NCI-H345 (cell line): ENCODE measurements at places on chromosomes 4 and X.

DNA sequence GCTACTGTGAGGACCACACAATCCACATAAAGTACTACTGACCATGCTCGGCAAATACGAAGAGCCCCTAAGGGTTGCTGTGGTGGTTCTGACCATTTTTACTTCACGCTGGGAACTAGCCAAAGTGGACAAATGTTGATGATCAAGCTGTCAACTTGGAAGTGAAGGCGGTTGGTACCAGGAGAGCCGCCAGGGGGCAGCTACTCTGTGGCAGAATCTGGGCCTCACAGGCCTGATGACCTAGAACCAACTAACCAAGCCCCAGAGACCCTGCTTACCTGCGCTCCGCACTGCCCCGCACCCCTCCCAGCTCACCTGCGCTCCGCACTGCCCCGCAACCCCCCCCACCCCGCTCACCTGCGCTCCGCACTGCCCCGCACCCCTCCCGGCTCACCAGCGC is 5.6 kb downstream of the GAK start:
- DNase-seq, result no peak

DNA sequence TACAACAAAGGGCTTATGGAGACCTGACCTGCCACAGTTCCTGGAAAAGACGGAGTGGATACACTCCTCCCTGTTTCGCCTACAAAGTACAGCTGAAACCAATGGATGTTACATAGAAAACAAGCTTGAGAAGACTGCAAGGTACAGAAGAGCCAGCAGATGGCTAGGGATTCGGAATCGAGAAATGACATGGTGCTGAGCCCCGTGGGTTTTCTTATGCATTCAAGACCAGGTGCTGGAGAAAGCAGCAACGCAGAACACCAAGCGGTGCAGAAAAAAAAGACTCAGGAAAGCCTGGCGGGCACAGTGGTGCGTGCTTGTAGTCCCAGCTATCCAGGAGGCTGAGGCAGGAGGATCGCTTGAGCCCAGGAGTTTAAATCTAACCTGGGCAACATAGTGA is 13.8 kb downstream of the TIMM17B start:
- no peak for DNase-seq

DNA sequence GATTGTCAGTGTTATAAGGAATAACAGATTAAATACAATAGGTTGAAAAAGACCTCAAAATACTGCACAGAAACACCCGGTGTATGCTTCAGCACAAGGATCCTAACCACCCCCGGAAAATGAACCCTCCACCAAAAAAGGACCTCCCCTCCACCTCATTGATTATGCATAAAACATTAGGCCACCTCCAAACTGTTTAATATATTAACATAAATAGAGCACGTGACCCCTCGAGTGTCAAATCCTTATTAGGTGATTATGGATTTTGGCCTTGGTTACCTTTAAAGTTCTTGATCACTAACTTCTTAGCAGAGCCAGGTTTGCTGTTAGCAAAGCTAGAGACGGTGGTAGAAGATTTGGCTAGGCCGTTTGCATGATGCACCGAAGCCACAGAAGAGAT is 958 bp downstream of the CUL4B start:
- DNase-seq, result peak; percentile 1

- no peak for DNase-seq
Observed at GRCh38 chrX:130055899-130056298, 54.4 kb downstream of the ELF4 start.

- DNase-seq, result no peak
Observed at GRCh38 chr4:159075531-159075932, 27.3 kb upstream of the RAPGEF2 start.

DNA sequence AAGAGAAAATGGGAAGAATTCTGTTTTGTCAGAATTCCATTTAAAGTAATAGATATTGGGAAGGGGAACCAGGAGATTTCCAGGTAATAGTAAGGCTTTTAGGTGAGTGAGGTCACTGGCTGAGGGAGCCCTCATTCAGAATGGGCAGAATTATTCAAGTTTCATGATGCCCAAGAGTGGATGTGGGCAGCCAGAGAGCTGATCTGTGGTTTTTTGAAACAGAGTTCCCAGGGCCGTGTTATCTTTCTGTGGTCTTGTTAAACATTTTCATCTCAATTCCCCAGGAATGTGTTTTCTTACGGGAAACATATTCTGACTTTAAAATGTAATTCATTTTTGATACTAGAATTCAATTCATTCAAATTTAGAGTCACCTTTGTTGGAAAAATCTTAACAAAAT is 182.0 kb upstream of the AADAT start:
- no peak for DNase-seq

- DNase-seq, result peak; percentile 3
Observed at GRCh38 chr4:76585272-76585671, 150.2 kb downstream of the SHROOM3 start.

GRCh38 chr4:26866781-26867180 is 6.1 kb downstream of the STIM2 start:
- DNase-seq, result no peak

DNA sequence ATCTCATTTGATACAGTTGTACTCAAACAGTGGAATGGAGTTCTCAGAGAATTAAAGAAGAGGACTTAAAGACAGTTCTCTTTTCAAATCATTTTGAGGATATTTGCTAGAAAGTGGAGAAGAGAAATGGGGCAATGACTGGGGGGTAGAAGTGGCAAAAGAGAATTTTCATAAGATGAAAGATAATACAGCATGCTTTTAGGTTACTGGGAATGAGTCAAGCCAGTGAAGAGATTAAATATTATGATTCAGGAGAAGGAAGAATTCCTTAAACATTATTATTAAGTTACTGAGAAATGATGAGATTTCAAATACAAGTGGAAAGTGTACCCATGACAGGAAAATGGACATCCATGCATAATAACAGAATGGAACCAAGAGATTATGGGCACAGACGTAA is 219.0 kb upstream of the DKK2 start:
- DNase-seq, result no peak

- no peak for DNase-seq
Observed at GRCh38 chrX:77937291-77937690, 26.8 kb downstream of the ATP7A start.

DNA sequence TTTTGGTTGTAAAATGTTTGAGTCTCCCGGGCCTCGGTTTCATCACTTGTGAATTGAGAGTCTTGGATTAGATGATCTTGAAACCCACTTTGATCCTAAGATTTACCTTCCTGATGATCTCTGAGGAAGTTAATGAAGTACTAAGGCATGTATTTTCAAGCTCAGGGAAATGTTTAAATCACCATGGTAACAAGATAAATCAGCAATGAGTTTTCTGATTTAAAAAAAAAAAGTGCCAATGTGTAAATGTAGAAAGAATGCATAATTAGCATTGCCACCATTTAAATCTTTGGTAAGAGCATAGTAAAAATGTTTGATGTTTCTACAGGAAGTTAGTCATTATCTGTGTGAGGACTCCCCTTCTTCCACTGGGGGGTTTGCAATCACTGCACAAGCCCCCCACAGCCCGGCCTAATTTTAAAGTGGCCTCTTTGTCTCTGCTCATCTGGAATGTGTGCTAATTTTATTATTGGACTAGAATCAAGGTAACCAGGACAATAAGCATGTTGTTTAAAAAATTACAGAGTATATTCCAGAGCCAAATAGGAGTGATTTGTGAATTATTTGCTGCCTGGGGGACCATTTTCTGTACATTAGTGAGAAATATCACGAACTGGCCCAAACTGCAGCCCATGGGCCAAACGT is 93.6 kb downstream of the SLC34A2 start:
- no peak for DNase-seq

GRCh38 chr4:157810137-157810774 is 362.6 kb downstream of the GASK1B start:
- DNase-seq, result no peak

DNA sequence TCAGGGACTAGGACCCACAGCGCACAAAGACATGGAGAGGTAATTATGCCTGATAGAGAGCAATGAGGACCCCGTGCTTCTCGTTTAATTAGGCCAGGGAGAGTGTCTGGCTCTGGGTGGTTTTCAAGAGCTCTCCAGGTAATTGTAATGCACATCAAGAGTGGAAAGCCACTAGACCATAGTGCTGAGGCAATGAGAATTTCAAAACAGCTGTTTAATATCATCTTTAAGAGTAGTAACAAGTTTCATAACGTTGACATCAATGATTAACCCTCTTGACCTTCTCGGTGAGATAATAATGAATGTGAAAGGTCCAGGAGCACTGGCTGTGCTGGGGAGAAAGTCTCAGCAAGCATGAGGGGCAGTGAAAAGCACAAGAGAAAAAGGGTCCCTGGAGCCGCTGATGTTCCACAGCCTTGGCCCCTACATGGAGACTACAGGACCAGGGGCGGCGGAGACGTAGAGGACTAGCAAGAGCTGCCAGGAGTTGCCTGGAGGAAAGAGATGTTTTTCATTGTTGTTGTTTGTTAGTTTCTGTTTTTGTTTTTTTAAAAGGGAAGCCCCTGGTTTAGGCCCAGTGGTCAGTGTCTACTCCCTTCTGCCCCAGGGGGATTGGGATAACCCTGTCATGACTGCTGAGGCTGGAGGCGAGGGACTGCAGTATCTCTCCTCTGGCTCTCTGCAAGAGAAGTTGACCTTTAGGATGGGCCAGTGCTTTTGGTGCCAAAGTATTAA is 14.8 kb upstream of the CXCR3 start:
- peak; percentile 26 for DNase-seq

- DNase-seq, result no peak
Observed at GRCh38 chr4:21921526-21922180, 26.9 kb downstream of the KCNIP4 start.

DNA sequence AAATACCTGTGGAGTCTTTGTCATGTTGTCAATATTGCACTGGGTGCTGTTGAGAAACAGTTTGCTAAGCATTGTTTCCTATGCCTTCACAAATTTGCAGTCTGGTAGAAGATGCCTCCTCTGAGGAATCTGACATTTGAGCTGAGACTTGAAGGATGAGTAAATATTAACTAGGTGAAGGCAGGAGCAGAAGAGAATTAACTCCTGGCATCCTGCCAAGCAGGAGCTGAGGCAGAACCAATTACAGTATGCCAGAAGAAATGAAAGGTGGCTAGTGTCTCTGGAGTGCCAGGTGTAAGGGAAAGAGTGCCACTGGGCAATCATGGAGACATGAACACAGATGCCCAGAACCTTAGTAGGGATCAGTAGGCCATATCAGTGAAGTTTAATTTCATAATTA is 1778.2 kb upstream of the PCDH10 start:
- peak; percentile 65 for DNase-seq

DNA sequence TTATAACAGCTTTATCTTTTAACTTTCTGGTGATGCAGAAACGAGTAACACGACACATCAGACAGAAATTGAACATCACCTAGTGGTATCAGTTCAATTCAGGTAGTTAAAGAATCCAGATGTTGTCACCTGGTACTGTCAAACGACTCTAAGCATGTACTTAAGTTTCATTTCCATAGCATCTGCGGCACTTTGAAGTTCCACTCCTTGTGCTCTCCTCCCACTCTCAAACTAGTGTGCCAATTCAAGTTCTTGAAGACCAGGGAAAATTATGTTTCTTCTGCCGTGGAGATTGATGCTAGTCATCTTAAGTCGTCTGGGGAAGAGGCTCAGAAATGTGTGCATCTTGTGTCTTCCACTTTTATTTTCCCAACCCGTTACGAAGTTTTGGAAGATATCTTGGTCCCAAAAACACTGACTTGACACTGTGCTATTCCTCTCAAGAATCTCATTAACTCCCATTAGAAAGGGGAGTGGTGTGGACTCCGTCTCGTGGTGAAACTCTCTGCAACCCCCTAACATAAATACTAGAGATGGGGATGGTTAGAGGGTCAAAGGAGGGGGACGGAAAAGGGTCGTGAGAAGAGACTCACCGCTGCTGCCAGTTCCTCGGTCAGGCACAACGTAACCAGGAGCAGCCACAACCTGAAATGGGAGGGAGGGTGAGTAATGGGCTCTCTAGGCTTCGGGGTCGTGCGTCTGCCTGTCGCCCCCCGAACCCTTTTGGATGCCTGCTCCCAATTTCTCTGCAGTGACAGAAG is 693 bp downstream of the COL4A6 start:
- no peak for DNase-seq
